ENCODE measurements at places on chromosomes 4 and X.

- DNase-seq, result no peak
Measured at GRCh38 chr4:36209941-36210649, 34.2 kb downstream of the ARAP2 start.

- peak; percentile 70 for DNase-seq
Measured at GRCh38 chr4:40672528-40673522, 43.2 kb upstream of the RBM47 start.

DNA sequence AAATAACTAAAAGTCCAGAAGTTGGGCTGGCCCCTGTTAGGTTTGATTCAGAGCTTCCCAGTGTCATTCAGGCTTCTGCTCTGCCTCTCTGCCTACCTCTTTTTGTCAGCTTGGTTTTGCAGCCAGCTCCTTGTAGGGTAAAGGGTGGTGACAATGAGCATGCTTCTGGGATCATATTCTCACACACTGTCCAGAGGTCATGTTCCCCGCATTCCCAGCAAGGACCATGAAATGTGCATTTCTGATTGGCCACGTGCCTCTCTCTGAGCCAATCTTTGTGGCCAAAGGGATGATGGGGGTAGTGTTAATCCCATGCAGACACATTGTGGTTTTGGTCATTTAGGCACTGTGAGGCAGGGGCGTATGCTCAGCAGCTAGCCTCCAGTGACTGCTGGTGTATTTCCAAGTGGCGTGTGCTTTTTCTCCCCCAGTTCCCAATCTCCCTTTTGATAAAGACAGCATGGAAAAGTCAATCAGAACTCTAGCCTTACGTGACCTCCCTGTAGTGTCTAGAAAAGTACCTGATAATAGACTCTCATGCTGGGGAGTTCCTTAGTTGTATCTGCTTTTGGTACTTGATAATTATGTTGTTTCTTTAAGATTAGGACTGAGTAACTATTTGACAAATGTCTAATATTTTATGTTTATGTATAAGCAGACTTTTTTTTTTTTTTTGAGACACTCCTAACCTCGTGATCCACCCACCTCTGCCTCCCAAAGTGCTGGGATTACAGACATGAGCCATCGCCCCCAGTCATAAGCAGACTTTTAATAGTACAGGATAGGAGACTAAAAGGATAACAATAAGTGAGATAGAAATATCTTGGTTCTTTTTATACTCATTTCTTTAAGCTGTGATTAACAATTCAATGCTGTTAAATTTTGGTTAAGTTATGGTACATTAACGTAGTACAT is 57.8 kb downstream of the KIAA0232 start:
- no peak for DNase-seq

DNA sequence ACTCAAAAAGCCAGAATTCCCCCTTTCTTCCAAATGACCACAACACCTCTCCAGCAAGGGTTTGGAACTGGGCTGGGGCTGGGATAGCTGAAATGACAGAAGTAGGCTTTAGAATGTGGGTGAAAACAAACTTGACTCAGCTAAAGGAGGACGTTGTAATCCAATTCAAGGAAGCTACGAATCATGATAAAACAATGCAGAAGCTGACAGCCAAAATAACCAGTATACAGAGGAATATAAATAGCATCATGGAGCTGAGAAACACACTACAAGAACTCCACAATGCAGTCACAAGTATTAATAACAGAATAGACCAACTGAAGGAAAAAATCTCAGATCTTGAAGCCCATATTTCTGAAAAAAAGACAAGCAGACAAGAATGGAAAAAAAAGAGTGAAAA is 95.8 kb upstream of the TET2 start:
- no peak for DNase-seq

DNA sequence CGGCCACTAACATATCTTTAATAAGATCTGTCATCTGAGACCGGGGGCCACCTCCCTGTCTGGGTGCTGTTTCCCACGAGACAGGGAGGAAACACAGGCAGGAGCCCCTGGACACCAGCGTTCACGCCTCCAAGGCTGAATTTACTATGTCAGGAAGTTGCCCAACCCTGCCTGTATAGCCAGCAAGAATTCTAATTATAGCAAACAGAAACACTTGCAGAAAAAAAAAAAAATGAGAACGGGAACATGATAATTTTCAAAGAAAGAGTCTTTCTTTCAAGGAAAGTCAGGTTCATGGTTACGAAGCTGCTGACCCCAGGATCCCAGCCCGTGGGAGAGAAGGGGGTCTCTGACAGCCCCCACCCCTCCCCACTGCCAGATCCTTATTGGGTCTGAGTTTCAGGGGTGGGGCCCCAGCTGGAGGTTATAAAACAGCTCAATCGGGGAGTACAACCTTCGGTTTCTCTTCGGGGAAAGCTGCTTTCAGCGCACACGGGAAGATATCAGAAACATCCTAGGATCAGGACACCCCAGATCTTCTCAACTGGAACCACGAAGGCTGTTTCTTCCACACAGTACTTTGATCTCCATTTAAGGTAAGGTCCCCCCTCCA is at the start of gene IL3RA:
IL3RA (plus strand) TSS at position 455 of the 613 bp plus-strand sequence. CDS start 4,981 bp downstream, outside the sequence.
- no peak for DNase-seq
